ENCODE measurements at places on chromosomes 6 and 20. TPM values are rescaled to one million over a fixed set of nuclear protein-coding genes. Genes with fewer than 3 reads are reported as not detected.

The AKAP12 gene
- total RNA-seq = 113 TPM

The SYCP2 gene
- 0.17 TPM for total RNA-seq

The PCIF1 gene
- total RNA-seq = 6.6 TPM

The YWHAB gene
- total RNA-seq = 38.5 TPM

The SUMO4 gene
- total RNA-seq = 1.6 TPM

The PTCHD4 gene
- total RNA-seq = 2.3 TPM

The SYTL3 gene
- 9.5 TPM for total RNA-seq

The ZMYND8 gene
- 15.9 TPM for total RNA-seq

The ISM1 gene
- under 0.01 TPM for total RNA-seq

The HNF4A gene
- not detected for total RNA-seq

The VNN1 gene
- not detected for total RNA-seq

The TRIM31 gene
- total RNA-seq = not detected

The HRH3 gene
- not detected for total RNA-seq

The CLDN20 gene
- not detected for total RNA-seq

The HLA-DRA gene
- total RNA-seq = 0.17 TPM

The TREM1 gene
- total RNA-seq = 0.16 TPM

The OPRM1 gene
- under 0.01 TPM for total RNA-seq

The SLC25A27 gene
- 5.7 TPM for total RNA-seq

The DLK2 gene
- total RNA-seq = 0.63 TPM

The OSTM1 gene
- total RNA-seq = 20.0 TPM

The TRIM40 gene
- total RNA-seq = not detected

The FOXP4 gene
- total RNA-seq = 1.1 TPM

The MAP3K5 gene
- total RNA-seq = 15.5 TPM

The PROKR2 gene
- not detected for total RNA-seq

The RGL2 gene
- 21.9 TPM for total RNA-seq

The RAET1L gene
- total RNA-seq = not detected

The MRAP2 gene
- 0.47 TPM for total RNA-seq

The RIPOR3 gene
- total RNA-seq = 7.7 TPM

The BPIFB2 gene
- total RNA-seq = not detected

The SPATS1 gene
- total RNA-seq = not detected

The MRPS26 gene
- 46.0 TPM for total RNA-seq

The SLC26A8 gene
- not detected for total RNA-seq

The PLCB4 gene
- total RNA-seq = 8.2 TPM
